Right ventricle myocardium inferior (tissue), 1 donor: ENCODE measurements at places on chromosomes 7 and 10.

DNA sequence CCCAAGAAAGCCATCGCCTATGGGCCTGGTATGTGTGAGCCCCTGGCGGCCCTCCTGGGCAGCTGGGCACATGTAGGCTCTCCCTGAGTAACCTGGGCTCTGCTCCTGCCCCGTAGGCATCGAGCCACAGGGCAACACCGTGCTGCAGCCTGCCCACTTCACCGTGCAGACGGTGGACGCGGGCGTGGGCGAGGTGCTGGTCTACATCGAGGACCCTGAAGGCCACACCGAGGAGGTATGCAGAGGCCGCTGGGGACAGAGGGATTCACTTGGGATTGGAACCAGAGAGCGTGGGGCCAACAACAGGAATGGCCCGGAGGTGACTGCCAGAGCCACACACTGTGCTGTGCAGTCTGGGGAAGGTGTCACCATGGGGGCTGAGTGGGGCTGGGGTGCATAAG is 7.3 kb downstream of the FLNC start:
- DNase-seq, result peak; percentile 56

GRCh38 chr7:105806592-105807447 is 69.6 kb downstream of the ATXN7L1 start:
- no peak for DNase-seq

DNA sequence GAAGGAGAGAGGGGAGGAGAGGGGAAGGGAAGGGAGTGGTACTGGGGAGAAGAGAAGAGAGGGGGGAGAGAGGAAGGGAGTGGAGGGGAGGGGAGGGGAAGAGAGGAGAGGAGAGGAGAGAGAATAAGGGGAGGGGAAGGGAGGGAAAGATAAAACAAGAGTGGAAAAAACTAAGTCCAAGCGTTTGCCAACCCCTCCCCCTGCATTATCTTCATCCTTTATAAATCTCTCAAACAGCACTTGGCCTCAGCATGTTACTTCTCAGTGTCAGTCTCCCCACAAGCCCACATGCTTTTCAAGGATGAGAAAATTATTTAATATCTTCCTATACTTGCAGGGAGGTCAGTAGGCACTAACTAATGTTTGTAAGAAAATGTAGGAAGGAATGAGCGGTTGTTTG is 204.5 kb downstream of the LSM5 start:
- DNase-seq, result no peak

GRCh38 chr10:112132435-112132834 is 51.1 kb downstream of the GPAM start:
- no peak for DNase-seq

DNA sequence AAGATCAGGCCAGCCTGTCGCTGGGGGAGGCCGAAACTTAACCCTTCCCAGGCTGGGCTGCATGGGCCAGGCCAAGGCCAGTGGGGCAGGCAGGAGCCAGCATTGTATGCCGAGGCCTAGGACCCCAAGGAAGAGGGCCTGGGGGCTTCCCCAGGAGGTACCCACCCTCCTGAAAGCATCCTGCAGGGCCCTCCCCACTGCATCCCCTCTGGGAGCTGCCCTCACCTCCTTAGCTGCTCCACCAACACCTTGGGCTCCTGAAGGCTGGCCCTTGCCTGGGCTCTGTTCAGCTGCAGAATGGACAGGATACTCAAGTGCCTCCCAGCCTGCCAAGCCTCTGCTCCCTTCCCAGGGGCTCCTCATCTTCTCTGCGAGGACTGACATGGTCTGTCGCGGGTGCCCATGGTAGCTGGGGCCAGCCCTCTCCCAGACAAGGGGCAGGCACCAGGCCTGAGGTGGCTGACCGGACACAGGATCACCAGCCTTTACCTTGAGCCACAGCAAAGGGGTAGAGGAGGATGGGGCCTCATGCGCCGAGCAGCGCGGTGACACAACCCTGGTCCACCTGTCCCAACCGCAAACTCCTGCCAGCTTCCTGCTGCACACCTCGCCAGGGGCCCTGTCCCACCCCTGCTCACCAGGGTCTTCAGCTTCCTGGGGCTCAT is 94.2 kb downstream of the MICALL2 start:
- DNase-seq, result peak; percentile 50

DNA sequence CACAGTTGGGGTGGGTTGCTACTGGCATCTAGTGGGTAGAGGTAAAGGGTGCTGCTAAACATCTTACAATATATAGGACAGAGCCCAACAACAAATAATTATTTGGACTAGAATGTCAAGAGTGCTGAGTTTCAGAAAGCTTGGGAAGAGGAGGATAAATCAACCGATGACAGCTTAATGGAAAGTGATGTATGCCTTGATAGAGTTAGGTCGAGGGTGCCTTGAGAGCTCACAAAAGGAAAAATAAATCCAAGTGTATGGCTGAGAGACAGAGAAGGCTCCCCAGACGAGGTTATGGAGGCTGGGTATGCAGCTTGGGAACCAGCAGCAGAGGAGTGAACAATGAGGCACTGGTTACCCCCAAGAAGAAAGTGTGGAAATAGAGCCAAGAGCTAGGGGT is 211.1 kb downstream of the HDAC9 start:
- no peak for DNase-seq
